DMS79 (cell line): ENCODE measurements at places on chromosomes 1 and 21.

- no peak for DNase-seq
Measured at GRCh38 chr1:169867012-169867675, 26.6 kb downstream of the SCYL3 start.

DNA sequence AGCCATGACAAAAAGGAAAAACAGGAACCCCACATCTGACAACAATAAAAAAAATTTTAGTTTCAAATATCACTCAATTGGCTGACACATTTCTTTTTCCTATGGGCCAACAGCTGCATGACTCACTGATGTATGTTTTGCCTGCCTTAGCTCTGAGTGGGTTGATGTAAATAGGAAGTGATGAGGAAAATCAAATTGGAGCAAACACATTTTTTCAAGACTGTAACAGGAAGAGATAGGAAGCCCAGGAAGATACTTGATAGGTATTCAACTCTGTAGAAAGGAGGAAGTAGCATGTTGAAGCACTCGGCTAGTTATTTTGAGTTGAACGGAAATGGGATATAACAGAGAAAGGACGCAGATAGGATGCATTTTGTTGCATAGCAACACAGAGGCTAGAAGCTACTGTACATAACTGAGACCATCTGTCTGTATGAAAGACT lies 168.0 kb upstream of the NR5A2 start:
- no peak for DNase-seq

GRCh38 chr21:39071623-39072214 lies 111.5 kb downstream of the PSMG1 start:
- no peak for DNase-seq

DNA sequence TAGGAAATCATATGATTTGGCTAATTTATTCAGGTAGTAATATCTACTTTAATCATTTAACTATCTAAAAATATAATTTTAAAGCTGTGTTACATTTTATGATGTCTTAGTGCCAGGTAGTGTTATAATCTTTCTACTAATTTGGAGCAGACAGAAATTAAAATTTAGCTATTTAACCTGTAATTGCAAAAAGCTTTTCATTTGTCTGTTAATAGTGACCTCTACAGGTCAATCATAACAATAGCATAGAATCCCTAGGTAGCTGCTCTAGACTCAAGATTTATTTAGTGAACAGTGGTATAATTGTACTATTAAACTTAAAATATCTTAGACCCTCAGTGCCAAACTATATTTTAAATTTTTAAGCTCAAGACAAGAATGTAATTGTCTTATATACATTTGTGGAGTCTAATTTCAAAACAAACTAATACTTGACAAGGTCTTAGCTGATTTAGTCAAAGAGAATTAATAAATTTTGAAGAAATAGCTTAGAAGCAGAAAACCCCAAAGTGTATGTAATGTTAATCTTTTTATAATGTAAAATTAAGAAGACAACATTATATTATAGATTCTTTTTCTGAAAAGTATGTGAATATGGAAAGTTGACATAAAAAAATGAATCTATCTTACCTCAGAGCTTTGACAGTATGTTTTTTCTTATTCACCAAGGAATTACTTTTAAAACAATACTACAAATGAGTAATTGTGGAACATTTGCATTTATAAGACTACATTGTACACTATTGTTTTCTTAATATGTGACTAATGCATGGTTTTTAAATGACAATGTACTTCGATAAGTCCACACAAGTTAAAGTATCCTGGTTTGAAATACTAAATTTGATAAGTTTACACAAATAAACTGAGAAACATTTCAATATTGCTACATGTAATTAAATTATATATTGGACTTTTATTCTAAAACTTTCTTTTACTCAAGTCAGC lies 64.1 kb upstream of the RNPC3 start:
- DNase-seq: no peak

DNA sequence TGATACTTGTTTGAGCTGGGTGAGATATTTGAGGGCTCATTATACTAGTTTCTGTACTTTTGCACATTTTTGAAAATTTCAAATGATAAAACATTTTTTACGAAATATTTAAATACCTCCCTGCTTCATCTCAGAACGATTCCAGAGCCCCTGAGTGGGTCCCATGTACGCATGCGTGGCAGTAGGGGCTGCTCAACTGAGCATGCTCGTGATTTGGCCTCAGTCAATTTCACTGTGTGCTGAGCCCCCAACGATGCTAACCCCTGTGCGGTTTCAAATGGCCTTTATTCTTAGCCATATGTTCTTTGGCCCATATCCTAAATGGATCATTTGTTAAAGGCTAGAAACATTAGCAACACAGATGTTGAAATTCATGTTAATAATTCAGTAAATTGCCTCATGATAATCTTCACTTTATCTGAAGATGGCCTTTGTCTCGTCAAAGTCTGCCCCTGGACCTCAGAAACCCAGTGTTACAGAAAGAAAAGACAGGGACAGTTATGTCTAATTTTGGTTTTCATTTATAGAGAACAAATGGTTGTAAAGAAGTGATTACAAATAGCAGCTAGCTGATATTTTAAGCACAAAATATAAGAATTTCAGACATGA lies 108.2 kb downstream of the MRPS6 start:
- DNase-seq: no peak

DNA sequence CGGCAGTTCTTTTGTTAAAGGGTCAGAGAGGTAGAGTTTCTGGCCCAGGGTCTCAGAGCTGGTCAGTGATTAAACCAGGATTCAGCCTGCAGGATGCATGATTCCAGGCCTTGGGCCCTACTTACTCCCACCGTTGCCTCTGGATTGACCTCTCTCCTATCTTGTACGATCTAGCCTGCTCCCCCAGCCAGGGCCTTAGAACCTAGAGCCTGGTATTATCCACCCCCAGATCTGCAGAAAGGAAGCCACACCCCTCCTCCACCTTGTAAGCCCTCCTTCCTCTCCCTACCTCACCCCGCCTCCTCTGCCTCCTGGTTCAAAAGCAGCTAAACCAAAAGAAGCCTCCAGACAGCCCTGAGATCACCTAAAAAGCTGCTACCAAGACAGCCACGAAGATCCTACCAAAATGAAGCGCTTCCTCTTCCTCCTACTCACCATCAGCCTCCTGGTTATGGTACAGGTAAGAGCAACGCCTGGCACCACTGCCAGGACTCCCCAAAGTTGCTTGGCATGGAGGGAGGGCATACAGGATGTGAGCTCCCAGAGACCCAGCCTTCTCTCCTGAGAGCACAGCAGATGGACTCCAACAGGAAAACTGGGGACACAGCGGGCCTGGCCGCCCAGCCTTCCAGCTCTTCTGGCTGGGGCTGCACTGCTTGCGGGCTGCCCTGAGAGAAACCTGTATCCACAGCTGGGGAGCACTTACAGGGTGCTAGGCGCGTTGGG lies at the start of gene CD52:
CD52 (plus strand) TSS at position 347 of the 726 bp plus-strand sequence; CDS start at position 407, 60 bp downstream.
- DNase-seq: no peak

- no peak for DNase-seq
Measured at GRCh38 chr1:205030896-205031295, 12.1 kb upstream of the CNTN2 start.

- DNase-seq: no peak
Measured at GRCh38 chr1:114224196-114224907, 70.7 kb upstream of the SYT6 start.

GRCh38 chr1:53145942-53146708 lies 3.7 kb upstream of the SLC1A7 start:
- no peak for DNase-seq
